GM10248 (cell line): ENCODE measurements at places on chromosomes 16 and 17.

DNA sequence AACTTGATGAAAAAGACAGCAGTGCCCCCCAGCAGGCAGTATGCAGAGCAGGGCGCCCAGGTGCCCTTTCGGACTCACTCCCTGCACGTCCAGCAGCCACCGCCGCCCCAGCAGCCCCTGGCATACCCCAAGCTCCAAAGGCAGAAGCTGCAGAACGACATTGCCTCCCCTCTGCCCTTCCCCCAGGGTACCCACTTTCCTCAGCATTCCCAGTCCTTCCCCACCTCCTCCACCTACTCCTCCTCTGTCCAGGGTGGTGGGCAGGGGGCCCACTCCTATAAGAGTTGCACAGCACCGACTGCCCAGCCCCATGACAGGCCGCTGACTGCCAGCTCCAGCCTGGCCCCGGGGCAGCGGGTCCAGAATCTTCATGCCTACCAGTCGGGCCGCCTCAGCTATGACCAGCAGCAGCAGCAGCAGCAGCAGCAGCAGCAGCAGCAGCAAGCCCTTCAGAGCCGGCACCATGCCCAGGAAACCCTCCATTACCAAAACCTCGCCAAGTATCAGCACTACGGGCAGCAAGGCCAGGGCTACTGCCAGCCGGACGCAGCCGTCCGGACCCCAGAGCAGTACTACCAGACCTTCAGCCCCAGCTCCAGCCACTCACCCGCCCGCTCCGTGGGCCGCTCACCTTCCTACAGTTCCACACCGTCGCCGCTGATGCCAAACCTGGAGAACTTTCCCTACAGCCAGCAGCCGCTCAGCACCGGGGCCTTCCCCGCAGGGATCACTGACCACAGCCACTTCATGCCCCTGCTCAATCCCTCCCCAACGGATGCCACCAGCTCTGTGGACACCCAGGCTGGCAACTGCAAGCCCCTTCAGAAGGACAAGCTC, 43.2 kb downstream of the SREBF1 start:
- no peak for DNase-seq

GRCh38 chr16:79104567-79104966, 496.0 kb downstream of the MAF start:
- DNase-seq = no peak

GRCh38 chr16:58399718-58400633, 7.7 kb downstream of the GINS3 start:
- no peak for DNase-seq

GRCh38 chr17:62625184-62625869, 2.1 kb upstream of the MRC2 start:
- DNase-seq = no peak

- no peak for DNase-seq
These were observed 2.4 kb downstream of the CCR7 start for GRCh38 chr17:40562838-40563219.

GRCh38 chr16:15741207-15741871, 91.3 kb downstream of the NDE1 start:
- DNase-seq = no peak

DNA sequence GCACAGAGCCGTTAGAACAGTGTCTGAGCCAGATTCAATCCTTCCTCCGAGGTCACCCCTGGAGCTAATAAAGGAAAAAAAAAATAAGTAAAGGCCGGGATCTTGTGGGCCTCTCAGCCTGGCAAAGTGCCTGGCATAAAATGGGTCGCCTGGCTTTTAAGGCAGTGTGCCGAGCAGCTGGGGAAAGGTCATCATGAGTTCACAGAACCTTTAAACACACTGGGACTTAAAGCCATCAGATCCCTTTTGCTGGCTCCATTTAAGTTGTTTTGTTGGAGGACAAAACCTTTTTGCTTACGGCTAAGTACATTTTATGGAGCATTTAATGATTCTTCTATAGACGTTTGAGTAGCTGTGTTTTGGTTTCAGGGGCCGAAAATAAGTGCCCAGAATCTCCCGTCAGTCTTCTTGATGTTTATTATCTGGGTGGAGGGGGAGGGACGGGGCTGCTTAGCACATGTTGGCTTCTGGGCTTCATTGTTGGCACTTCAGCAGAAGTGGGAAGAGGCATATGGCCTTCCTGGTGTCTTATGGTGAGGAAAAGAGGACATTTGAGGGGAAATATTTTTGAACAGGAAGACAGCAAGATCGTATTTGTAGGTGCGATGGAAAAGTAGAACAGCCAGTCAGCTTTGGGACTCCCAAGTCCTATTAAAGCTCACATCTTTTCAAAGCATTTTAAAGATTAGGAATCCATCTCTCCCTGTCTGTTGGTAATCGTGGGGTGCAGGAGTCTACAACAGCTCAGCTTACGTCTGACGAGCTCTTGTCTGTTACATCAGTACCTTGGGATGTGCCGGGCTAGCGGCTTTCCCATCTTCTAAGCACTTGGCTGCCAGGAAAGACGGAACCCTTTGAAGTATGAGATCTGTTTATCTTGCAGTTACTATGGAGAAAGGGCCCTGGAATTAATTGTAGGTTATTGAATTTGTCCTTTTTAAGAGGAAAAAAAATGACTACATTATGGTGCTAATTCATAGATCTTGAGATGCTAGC, 31.1 kb downstream of the RBFOX1 start:
- no peak for DNase-seq

DNA sequence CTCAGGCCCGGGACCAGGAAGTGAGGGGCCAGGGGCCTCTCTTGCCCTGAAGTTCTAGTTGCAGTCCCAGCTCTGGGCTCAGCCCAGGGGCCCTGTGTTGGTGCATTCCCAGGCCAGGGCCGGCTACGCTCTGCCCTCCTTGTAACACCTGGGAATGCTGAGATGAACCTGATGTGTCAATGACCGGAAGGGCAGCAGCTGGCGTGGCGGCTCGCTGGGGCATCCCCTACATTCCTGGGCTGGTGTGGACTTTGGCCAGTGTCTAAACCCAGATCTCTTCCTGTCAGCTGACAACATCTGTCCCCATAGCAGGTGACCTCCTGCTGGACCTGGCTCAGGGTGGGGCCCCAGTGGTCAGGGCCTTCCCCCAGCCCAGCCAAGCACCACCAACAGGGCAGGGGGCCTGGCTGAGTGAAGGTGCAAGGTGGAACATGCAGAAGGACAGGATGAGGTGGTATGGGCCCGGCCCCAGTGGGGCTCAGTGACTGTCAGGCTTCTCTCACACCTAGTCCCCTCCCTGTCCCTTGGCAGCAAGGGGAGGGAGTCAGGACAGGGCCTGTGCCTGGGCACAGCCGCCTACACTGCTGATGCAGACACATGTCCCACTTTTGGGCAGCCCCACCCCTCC, 15.9 kb downstream of the FAM83G start:
- no peak for DNase-seq

DNA sequence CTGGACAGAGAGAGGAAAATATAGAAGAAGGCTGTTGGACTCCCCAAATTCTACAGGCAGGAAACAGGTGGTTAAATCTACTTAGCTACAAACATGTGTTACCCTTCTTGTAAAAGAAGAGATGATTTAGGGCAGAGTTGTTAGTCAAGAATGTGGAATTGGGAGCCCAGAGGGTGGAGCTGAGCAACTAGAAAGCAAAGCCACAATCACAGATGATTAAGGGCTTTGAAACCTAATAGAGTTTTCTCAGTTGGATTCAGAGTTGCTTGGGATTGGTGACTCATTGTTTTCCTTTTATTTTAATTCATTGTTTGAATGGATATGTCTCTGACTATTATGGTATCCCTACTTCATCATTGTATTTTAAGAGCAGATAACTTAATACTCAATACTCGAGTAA, 6.2 kb downstream of the ACSM5 start:
- no peak for DNase-seq

DNA sequence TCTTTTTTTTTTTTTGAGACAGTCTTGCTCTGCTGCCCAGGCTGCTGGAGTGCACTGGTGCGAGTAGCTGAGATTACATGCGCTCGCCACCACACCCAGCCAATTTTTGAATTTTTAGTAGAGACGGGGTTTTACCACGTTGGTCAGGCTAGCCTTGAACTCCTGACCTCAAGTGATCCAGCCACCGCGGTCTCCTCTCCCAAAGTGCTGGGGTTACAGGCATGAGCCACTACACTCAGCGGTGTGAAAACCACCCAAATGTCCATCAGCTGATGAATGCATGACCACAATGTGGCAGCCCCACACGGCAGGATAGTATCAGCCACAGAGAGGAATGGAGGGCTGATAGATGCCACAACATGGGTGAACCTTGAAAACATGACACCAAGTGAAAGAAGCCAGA, 2.1 kb downstream of the P2RX5 start:
- no peak for DNase-seq
